GM06990 (cell line): ENCODE measurements at places on chromosomes 12 and 14.

DNA sequence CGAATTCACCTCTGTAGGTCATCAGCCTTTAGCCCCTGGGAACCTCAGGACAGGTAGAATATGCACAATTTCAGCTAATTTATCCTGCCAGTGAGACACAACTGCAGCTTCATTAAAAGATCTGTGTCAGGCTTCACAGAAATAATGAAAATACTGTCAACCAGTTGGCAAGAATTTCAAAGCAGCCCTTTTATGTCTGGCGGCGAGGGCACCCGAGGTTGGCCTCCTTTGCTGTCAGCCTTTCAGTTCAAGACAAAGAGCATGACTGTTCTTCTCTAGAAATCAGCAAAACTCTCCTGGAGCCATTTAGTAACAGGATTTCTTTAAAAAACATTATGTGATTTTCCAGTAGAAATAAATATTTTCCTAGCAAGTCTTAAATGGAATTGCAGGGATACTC is 75.9 kb downstream of the BBS10 start:
- no peak for DNase-seq

GRCh38 chr12:17333287-17333686 is 727.3 kb upstream of the LMO3 start:
- DNase-seq, result no peak

DNA sequence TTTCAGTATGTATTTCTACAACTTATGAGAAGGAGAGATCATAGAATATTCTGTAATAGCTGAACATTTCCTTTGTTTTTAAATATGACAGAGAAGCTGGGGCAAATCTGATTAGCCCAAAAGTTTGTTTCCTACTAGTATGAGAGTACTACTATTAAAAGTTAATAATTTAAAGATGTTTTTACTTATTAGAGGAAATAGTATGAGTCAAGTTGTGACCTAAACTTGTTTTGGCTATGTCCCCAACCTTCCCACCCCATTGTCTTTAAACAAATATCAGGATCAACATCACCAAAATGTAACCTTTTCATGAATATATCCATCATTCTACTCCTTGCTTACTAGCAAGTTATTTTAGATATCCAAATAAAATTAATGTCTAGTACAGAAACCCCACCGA is 10.5 kb downstream of the GNPNAT1 start:
- no peak for DNase-seq

DNA sequence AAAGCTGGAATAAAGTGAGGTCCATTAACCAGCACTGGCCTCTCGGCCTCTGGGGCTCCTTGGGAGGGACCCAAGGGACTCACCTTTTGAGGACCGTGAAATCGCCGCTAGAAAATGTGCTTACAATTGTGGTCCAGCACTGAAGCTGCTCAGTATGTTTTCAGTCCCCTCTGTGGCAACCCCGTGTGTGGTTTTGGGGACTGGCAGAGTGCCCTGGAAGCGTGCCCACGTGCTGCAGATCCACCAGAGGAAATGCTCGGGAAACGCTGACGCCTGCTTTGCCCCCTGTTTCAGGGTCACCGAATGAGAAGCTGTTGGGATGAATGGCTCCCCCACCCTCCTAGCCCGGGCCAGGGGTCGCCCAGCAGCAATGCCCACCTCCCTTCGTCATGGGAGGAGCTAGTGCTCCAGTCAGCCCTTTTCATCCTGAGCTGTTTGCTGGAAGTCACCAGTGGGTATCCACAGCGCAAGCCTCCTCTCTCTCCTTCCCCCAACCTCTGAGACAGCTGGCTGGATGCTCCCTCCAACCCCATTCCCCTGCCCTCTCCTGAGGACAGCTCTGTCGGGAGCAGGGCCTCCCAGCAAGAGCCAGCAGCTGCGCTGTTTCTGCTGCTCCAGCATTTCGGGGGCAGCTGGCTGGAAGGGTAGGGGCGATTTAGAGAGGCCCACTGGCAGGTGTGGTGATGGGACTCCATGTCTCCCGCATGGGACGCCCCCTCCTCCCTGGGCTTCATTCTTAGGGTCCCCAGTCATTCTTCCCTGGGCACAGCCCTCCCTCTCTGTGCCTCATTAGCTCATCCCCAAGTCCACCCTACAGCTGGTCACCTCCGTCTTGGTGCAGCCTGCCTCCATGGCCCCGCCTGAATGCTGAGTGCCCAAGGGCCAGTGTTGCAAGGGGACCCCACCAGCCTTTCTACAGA is 33.2 kb upstream of the PPP1R13B start:
- no peak for DNase-seq

GRCh38 chr12:12474471-12474928 is 88.2 kb downstream of the DUSP16 start:
- peak; percentile 35 for DNase-seq

DNA sequence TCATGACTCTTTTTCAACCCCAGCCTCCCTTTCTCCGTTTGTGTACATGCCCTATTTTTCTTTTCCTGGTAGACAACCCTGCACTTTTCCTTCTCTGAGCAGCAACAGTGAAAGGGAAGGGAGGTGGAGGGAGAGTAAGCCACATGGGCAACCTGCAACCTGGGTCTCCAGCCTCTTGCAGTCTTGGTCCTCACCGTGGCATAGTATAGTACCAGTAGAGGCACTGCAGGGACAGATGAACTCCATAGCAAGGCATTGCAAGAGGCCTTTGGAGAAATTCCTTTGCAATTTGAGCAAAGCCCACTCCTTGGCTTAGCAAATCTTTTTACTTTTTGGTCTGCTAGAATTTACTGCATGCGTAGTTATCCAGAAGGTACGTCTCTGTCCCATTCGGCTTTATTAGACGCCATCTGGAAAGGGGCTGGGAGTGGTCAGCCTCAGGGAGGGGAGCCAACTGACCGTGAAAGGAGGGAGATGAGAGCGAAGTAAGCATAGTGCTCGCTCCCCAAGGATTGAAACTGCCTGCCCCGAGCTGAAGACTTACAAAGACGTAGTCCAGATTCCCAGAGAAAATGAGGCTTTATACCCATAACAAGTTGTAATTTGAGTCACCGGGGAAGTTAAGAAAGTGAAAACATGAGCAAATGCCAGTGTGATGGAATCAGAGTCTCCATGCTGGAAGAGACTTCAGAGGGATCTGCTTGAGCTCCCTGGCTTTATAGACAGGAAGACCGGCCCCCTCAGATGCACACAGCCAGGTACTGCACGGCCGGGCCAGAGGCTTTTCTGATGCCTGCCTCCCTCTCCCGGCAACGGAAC is 332.0 kb downstream of the CACNA1C start:
- no peak for DNase-seq

DNA sequence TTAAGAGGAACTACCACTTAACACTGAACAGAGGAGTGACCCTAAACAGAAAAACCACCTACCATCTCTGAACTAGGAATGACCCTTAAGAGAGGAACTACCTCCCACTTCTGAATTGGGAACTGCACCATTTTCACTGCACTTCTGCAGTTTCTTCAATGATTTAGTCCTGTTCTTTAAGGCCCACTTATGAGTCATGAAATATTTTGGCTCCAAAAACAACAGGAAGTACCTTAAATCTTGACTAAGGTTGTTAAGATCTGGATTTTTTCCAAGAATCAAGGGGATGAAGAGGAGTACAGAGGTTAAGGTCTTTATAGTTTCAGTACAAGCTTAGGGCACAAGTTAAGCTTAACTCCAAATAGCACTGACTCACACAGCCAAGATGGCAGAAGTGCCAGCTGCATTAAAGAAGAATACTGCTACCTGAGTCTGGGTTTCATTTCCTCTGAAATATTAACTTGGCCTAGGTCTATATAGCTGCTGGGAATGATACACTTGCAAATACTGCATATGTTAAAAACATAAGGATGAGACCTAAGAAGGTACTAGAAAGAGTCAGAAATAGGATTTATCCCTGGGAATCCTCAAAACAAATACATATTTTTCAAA is 4.2 kb downstream of the NPC2 start:
- DNase-seq, result no peak

GRCh38 chr14:33686856-33687255 is 264.0 kb downstream of the EGLN3 start:
- no peak for DNase-seq

- DNase-seq, result no peak
Measured at GRCh38 chr12:89568484-89568883, 42.6 kb upstream of the POC1B start.

DNA sequence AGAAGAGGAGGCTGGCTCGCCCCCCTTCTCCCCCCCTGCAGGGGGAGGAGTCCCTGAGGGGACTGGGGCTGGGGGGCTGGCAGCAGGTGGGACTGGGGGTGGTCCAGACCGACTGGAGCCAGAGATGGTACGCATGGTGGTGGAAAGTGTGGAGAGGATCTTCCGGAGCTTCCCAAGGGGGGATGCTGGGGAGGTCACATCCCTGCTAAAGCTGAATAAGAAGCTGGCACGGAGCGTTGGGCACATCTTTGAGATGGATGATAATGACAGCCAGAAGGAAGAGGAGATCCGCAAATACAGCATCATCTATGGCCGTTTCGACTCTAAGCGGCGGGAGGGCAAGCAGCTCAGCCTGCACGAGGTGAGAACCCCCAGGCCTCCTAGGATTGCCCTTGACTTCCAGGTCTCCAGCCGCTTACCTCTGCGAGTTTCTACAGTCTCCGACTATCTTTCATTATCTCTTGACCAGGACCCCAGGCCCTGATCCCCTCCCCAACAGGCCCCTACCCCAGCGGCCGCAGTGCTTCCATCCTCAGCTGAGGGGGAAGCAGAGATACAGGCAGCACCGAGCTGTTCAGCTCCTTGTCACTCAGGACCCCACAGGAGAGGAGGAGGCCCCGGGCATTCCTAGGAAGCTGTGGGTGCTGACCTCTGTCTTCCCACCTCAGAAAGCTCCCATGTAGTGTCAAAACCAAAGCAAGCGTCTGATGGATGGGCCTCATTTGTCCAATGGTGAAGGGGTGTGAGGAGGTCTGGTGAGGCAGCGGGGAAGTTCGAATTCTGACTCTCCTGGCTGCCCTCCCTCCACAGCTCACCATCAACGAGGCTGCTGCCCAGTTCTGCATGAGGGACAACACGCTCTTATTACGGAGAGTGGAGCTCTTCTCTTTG is 3.0 kb downstream of the NAB2 start:
- no peak for DNase-seq

- peak; percentile 23 for DNase-seq
Measured at GRCh38 chr12:80766897-80767296, 50.2 kb downstream of the MYF5 start.

DNA sequence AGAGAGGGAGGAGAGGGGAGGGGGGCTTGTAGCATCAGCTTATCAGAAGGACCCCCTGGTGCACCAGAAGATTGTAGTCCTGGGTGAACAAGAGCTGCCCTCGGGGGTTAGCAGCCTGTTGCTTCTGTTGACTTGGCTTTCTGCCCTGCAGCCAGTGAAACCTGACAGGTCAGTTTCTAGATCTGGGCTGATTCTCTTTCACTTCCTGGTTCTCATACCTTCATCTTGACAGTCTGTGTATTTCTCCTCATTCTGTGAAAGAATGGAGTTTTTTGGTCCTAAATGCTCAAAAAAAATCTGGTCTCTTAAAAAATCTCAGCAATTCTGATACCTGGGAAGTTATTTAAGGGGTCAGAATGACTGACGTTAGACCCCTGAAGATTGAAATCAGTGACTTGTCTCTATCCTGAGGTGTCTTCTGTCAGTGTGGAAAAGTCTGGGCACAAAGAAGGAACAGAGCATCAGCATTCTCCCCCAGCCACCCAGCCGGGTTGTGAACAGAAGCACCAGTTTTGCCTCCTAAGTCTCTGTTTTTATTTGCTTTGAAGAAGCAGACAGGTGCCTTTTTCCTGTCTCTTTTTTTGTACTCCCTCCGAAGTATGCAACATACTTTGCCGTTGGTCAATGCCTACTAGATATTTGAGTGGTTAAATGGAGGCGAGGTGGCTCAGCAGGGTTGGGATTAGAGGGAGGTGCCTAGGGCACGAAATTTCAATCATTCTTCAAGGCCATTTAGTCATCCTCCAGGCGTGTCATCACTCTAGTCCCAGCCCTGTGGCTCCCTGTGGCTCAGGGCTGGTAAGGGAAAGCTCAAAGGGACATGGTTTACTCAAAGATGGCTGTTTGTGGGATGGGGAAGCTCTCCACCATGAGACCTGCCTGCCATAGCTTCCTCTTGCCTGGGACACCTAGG is 24.0 kb downstream of the TTC9 start:
- DNase-seq, result peak; percentile 78

GRCh38 chr14:99346470-99347080 is 74.6 kb upstream of the BCL11B start:
- no peak for DNase-seq

- DNase-seq, result no peak
Measured at GRCh38 chr12:109573914-109574244, 285 bp downstream of the MVK start.

DNA sequence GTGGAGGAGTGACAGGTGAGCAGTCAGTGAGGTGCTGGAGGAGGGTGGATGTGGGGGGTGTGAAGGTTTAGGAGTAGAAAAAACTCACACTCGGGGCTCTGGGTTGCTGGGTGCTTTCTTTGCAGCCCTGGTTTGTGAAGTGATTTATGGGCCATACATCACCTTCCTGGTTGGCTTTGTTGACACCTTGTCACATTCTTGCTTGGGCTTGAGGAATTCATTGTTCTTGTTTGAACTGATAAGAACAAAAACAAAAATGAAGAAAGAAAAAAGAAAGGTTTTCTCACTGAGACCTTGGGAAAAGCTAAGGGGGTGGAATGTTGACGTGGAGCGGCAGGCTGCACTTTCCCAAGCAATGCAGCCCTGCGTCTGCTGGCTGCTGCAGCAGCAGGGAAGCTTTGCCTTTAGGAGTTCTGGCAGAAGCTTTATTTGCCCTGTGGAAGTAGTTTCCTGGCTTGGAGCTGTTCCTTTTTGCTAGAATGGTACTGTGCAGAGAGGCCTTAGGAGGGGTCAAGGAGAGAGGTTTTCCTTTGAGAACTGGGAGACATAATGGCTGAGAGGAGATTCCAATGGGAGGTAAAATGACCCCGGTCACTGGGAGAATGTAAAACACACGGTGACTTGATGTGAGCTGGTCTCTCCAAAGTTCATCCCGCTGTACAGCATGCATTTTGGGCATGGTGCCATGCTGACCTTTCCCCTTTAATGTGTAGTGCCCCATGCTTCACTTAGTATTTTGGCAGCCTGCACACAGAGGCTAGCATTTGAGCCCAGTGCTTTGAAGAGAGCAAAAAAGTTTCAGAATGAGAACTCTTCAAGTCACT is 52.8 kb downstream of the HMGA2 start:
- no peak for DNase-seq

- no peak for DNase-seq
Measured at GRCh38 chr14:62301080-62301479, 538.9 kb downstream of the SNAPC1 start.

GRCh38 chr14:23123419-23123818 is 4.4 kb upstream of the CEBPE start:
- no peak for DNase-seq

DNA sequence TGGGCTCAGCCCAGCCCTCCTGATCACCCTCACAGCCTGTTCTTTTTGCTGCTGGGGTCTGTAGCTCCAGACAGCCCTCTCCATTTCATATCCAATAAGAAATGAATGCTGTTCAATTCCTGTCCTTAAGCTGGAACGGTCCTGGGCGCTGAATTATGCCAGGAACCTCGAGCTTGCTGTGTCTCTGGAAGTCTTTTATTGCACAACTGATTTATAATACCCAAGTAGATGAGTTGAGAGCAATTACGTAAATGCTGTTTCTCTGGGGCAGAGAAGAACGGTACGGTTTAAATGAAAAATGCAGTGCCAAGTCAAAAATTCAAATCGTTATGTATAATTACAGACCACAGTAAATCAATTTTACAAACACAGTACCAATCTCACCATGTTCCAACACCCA is 161.0 kb downstream of the SAMD4A start:
- DNase-seq, result no peak
